Stimulated activated CD4-positive, alpha-beta T cell treated with anti-CD3 and anti-CD28 coated beads, TNF-alpha, amount 100 ng/mL, for 1 hour (primary cell): ENCODE measurements at places on chromosomes 1 and 21.

- no peak for DNase-seq
Measured at GRCh38 chr21:43808832-43809251, 19.5 kb downstream of the RRP1 start.

- DNase-seq, result no peak
Measured at GRCh38 chr1:82640352-82640751, 839.6 kb downstream of the ADGRL2 start.

DNA sequence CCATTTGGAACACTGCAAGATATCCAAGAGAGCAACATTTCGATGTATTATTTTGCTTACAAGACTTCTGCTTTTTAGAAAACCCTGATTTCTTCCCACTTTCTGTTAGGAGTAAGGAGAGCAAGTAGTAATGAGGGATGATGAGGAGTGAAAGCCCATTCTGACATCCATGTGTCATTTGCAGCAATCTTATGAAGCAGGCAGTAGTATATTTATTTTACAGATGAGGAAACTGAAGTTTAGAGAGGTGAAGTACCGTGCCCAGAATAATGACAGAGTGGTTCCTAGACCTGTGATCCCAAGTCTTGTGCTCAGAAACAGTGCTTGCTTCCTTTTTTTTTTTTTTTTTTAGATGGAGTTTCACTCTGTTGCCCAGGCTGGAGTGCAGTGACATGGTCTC lies 7.1 kb upstream of the ZSCAN20 start:
- no peak for DNase-seq

- no peak for DNase-seq
Measured at GRCh38 chr1:53197291-53198200, 922 bp downstream of the CPT2 start.

DNA sequence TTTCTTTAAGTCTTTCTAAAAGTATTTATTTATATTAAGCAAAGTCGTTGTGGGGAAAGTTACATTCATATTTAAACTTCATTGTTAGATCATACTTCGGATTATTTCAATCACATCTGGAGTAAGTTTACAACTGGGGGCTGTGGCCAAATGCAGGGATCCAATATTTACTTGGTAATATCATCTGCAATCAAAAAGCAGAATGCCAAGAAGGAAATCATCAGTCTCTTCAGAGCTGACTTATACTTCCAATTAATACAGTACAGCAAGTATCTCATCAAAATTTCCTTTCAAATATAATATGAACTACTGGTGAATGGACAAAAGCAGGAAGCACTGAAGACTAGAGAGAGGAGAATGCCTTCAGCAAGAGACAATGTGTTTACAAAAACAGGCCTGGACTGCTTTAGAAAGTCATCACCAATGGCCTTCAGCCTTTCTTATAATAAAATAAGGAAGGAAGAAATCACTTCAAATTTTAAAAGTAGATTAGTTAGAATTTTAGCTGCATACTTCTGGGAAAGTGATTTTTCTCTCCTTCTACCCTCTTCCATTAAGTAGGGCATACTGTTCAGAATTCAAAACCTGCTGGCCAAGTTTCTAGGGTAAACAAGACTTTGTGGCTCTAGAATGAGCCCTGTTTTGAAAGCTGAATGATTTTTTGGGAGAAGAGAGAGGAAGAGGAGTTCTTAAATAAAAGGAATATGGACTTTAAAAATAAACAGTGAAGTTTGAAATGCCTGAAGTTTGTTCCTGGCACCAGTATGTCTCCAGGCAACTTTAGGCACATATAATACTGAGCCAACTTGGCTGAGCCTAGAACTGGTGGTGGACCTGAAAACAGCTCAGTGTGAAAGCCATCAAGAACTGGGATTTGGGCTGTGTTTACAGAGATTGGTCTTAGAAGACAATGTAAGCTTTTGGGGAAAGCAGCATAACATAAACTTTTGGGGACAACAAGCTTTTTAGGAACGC lies 22.2 kb upstream of the MYOC start:
- DNase-seq, result no peak

DNA sequence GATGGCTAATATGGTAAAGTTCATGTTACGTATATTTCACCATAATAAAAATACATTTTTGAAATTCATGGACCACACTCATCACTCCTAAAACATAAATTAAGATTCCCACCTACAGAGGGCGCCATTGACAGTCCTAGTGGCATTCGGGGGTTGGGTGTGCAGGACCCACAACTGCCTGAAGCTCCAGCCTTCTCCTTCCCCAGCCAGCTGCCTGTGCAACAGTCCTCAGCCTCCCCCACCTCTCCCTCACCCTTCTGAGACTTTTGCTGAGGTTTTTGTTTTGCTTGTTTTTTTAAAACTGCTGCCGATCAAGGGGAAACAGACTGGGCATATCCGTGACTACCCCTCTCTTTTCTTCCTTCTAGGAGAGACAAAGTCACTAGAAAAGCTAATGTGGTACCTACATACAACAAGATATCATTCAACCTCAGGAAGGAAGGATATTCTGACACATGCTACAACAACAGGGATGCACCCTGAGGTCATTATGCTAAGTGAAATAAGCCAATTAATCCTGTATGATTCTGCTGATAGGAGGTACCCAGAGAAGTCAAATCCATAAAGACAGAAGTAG lies 9.2 kb upstream of the EVA1C start:
- no peak for DNase-seq
